ENCODE measurements at places on chromosomes 6 and 20.

DNA sequence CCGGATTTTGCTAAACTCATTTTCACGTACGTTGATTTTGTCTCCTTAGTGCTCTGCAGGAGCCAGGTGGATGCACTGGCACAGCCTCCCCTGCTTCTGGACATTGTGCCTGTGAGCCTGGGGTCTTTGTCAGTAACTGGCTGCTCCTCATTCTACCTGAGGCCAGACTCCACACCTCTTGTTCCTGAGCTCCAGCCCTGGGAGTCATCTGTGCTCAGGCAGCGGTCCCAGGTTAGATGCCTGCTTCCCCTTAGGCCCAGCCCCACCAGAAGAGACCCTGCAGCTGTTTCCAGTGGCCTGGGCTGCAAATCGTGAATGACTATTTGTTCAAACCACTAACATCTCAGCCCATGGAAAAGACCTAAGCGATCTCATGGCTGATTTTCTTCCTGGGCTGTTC lies 129.1 kb downstream of the ERMARD start:
- no peak for DNase-seq

DNA sequence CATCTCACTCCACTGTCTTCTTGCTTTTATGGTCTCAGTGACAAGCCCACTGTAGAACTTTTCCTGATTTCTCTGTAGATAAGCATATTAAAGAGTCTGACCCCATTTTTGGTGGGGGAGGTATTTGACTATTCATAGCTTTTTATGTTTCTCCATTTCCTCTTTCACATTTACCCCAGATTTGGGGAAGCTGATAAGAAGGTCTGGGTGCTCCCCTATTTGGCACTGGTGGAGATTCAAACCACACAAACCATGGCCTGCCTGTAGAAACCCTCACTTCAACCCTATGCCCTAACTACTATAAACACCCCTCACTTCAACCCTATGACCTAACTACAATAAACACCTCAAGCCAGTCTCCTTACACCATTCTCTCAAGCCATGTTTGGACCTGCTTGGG lies 196.2 kb upstream of the SYNDIG1 start:
- no peak for DNase-seq

DNA sequence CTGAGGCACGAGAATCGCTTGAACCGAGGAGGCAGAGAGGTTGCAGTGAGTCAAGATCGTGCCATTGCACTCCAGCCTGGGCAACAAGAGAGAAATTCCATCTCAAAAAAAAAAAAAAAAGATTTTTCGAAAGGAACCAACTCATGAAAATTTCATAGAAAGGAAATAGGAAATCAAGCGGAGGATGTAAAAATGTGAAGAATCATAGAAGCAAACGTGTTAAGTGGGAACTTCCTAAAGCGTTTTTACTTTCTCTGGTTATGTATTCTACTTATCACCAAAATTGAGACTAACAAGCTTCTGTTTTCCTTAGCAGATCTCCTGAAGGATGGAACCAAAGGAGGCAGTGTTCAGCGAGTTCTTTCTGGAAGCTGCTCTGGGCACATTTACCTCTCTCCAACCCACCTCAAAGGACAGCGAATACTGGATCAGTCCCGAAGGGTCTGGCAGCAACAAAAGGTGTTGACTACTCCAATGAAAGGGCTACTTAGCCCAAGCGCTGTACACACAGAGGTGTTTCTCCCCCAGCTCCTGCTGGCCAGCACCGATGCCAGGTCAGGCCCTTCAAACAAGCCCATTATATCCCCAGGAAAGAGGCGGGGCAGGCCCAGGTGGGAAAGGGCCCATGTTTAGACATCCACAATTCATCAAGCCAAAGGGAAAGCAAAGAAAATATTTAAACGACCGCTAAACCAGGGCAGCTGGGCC lies 327.5 kb upstream of the JARID2 start:
- no peak for DNase-seq

DNA sequence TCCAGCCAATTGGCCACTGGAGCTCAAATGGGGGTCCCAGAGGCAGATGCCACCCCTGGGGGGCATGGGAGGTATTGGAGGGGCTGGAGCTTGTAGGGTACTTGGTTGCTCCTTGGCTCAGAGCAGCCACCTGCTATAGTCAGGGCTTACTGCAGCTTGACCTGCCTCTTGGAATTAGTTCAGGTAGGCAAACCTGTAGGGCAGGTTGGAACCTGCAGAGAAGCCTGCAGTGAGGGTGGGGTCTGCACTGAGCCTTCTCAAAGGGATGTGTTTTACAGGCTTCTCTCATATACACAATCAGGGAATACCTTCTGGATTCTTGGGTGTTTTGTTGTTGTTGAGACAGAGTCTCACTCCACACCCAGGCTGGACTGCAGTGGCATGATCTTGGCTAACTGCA lies 94.2 kb upstream of the MYL9 start:
- DNase-seq = no peak

GRCh38 chr6:39653612-39654011 lies 71.6 kb downstream of the KIF6 start:
- DNase-seq = no peak

DNA sequence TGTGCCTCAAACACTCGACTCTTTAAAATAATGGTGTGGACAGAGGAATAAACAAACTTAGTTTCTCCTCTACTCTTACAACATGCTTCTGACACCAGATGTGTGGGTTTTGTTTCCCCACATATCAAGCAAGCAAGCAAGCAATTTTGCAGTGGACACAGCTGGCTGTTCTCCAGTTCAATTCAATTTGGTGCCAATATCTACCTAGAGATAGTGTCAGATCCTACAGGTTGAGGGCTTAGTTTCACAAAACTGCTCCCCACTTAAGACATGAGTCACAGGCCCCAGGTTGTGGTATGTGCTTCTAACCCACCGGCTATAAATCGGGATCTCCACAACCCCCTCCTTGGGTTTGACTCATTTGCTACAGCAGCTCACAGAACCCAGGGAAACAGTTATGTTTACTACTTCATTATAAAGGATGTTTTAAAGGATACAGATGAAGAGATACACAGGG lies 131.4 kb upstream of the TRAF3IP2 start:
- peak; percentile 52 for DNase-seq

DNA sequence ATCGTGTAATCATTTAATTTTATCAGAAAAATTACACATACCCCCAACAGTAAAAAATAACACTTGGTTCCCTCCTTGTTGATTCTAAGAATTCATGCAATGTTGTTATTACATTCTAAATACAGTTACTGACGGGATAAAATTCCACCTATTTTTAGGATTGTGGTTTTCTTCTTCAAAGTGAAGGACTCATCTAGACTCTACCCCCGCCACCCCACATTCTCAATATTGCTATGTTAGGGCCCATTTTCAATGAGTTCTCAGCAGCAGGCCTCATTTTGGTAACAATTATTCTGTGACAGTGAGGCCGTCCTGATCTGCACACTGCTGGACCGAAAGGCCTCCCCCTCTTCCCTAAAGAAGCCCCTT lies 43.5 kb downstream of the PREX1 start:
- DNase-seq = no peak

GRCh38 chr6:134238960-134239795 lies 78.7 kb downstream of the SGK1 start:
- DNase-seq = no peak

DNA sequence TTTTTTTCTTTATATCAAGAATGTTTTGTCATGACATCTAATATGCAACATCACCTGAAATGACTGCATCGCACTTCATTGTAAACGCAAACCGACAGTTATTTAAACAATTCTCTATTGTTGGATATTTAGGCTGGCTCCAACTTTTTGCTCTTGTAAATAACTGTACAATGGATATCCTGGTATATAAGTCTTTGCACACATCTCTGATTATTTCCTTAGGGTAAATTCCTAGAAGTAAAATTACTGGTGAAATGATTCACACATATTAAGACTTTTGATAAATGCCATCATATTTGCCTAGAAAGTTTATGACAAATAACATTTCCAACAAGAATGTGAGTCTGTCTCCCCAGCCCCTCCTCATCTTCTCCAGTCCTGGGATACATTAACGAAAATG lies 154.7 kb downstream of the TFAP2C start:
- DNase-seq = no peak

GRCh38 chr6:43246301-43247113 lies 3.2 kb downstream of the TTBK1 start:
- no peak for DNase-seq

GRCh38 chr6:37221585-37222124 lies 35.9 kb upstream of the TBC1D22B start:
- DNase-seq = no peak

- no peak for DNase-seq
These were observed 232.8 kb downstream of the THBS2 start for GRCh38 chr6:169020821-169021220.

DNA sequence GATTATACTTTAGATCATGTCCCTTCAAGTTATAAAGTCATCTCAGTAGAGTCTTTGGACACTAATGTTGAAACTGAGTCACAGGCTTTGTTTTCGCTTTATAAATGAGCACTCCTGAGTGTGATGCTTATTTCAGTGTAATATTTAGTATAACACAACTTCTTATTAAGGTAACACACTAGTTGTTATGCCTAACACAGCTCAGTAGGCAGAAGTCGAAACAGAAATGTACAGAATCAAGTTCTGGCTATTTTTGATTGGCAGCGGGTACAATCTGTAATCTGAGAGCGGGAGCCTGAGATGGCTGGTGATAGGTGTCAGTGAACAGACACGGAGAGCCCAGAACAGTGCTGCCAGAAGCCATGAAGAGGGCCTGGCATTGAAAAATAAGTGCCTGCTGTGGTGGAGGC lies 11.4 kb downstream of the HECA start:
- DNase-seq = no peak

Data from effector memory CD4-positive, alpha-beta T cell (primary cell).